ENCODE measurements at places on chromosomes 4 and X. TPM values are rescaled to one million over a fixed set of nuclear protein-coding genes. Genes with fewer than 3 reads are reported as not detected.

DNA sequence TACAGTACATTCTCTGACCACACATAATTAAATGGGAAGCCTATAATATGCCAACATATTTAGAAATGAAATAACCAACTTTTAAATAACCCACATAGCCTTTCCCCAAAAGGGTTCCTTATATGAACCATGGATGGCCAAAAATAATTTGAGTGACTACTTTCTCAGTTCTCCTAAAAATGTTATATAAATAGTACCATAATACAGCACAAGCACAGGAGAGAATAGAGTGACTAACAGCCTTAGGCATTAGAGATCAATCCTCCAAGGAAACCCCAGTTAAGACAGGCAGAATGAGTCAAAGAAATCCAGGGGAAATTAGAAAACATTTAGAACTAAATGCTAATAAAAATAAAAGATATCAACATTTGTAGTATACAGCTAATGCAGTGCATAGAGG lies 50.2 kb downstream of the ANKRD17 start:
- DNase-seq, result no peak

GRCh38 chr4:100984901-100985300 lies 362.4 kb downstream of the PPP3CA start:
- DNase-seq, result no peak

- DNase-seq, result no peak
Observed at GRCh38 chrX:16089086-16089485, 34.3 kb upstream of the GRPR start.

GRCh38 chrX:19926095-19926494 lies 38.7 kb upstream of the SH3KBP1 start:
- DNase-seq, result no peak

GRCh38 chr4:10237131-10237530 lies 120.5 kb upstream of the WDR1 start:
- no peak for DNase-seq

- peak; percentile 31 for DNase-seq
Observed at GRCh38 chr4:184978211-184978610, 40.1 kb upstream of the HELT start.

The SERPINA7 gene
- total RNA-seq, result 0.89 TPM

The USP26 gene
- not detected for total RNA-seq
